ENCODE measurements at places on chromosomes 13 and 19.
A peak's percentile ranks its signal among the peaks of the same experiment; 100 is the strongest.

GRCh38 chr13:104875038-104875754, 1660.3 kb downstream of the EFNB2 start:
- no peak for DNase-seq

- DNase-seq: no peak
These were observed 12.2 kb upstream of the FUT5 start for GRCh38 chr19:5882421-5882968.

GRCh38 chr19:4425537-4425936, 23.1 kb downstream of the CHAF1A start:
- DNase-seq: no peak

DNA sequence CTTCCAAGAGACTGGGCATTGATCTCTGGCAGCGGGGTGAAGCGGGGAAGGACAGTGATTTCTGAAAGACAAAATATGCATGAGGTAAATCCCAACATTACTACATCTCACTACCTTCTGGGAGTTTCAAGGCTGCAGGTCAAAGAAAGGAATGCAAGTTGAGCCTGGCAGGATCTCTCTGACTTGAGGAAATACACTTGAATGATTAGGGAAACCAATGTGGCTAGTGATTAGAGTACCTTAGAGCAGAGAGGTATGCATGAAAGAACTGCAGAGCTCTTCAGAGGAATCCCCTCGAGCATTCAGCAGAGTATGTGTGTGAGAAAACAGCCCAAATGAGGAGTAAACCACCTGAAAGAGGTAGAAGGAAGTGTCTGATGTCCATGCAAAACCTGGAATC, 2874.1 kb upstream of the PCDH20 start:
- no peak for DNase-seq

GRCh38 chr19:615619-616018, 17.7 kb downstream of the POLRMT start:
- DNase-seq: no peak

GRCh38 chr13:112562254-112562653, 25.7 kb downstream of the TUBGCP3 start:
- no peak for DNase-seq

- no peak for DNase-seq
These were observed 2.6 kb downstream of the UBXN6 start for GRCh38 chr19:4454747-4455718.

DNA sequence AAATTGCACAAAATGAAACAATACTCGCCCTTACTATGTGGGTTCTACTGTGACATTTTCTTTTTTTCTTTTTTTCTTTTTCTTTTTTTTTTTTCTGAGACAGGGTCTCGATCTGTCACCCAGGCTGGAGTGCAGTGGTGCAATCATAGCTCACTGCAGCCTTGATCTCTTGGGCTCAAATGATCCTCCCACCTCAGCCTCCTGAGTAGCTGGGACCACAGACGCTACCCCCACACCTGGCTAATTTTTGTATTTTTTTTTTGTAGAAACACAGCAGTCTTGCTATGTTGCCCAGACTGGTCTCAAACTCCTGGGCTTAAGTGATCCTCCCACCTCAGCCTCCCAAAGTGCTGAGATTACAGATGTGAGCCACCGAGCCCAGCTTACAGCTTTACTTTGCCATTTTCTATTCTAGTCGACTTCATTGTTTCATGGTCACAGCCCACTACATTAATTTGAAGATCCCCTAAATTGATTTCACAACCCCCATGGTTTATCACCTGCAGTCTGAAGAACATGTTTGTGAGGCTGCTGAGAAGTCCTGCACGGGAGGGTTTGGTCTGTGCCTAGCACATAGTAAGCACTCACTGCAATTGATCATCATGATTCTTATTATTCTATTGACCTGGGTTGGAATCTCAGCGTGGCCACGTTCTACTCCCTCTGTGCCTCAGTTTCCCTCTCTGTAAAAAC, 3.8 kb downstream of the BCL3 start:
- DNase-seq: no peak

DNA sequence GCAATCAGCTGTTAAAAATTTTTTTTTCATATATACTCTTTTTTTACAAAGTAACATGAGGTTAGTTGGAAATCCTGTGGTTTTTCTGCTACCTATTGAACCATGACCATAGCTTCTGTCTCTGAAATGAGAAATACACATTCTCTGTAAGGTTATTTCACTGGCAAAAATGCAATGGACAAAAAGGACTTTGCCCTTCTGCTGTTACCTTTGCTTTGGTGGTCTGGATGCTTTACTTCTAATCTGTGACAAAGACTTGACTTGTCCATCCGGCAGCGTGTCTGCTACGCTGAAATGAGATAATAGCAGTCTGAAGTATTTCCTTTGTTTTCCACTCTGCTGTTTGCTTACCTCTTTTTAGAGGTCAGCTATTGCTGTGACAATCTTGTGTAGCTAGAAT, 412.8 kb downstream of the SLITRK6 start:
- DNase-seq: no peak

- no peak for DNase-seq
These were observed 47.6 kb downstream of the SACS start for GRCh38 chr13:23385931-23386330.

- no peak for DNase-seq
These were observed 60.4 kb downstream of the KCNRG start for GRCh38 chr13:50075619-50076097.

GRCh38 chr13:109275852-109276251, 510.5 kb downstream of the IRS2 start:
- DNase-seq: no peak

DNA sequence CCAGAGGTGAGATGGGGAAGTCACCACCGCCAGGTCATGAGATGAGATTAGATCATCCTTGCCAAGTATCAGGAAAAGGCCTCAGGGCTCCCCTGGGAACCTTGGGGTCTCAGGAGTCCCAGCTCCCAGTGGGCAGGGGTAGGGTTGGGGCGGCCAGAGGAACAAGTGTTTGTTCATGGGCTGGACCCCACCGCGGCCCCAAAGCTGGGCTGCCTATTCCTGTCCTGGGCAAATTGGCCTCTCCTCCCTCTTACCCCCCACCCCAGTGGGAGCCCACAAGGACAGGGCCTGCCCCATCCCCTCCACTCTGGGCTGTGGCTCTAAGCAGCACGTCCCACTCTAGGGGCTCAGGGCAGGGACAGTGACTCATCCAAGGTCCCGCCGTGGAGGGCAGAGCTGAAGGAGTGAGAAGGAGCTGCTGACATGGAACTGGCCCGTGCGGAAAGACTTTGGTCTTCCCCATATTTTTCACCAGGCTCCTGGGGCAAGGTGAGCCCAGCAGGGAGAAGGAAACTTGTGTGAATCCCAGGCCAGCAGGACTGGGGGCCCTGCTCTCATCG, 4.0 kb upstream of the HCN2 start:
- no peak for DNase-seq

DNA sequence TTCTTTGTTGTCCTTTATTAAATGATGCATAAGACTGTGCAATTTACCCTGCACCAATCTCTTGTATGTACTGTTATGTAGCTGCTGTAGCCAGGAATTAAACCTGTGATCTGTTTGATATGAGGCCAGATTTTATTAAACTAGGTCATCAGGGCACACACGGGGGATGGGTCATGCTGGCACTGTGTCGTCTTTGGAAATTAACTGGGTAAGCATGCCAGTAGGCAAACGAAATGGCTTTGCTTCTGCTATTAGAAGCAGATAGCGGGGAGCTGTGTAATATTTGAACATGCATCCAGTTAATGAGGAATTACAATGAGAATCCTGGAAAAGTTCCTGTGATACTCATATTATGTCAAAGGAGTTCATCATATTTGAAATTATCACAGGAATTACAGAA, 23.5 kb downstream of the MTUS2 start:
- DNase-seq: no peak

DNA sequence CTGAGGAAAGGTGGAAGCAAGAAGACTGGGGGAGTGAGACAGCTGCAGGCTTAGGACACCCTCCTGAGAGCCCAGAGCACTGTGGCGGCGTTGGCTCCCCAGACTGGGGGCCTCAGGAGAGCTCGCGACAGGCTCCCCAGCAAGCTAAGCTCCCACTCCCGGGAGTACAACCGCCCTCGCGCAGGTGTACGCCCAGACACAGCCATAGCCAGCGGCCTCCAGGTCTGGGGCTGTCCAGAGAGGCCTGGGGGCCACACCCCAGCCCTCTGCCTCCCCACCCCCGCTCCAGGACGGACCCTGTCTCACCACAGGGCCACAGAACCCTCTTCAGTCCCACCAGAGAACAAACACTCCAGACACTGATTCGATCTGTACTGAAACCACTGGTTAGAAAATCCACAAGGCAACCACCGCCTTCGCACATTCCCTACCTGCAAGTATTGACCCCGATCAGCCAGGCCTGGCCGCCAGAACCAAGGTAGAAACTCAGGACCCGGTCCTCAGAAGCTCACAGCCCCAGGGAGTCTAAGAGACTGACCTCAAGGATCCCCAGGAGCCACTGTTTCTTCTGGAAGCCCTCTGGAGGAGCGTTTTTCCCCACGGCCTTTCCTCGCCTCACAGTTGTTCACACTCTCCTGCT, 16.3 kb downstream of the ZIC5 start:
- DNase-seq: no peak

GRCh38 chr13:51769455-51770127, 34.4 kb downstream of the DHRS12 start:
- DNase-seq: no peak

- no peak for DNase-seq
These were observed 22.0 kb downstream of the DPY19L3 start for GRCh38 chr19:32427536-32427935.

DNA sequence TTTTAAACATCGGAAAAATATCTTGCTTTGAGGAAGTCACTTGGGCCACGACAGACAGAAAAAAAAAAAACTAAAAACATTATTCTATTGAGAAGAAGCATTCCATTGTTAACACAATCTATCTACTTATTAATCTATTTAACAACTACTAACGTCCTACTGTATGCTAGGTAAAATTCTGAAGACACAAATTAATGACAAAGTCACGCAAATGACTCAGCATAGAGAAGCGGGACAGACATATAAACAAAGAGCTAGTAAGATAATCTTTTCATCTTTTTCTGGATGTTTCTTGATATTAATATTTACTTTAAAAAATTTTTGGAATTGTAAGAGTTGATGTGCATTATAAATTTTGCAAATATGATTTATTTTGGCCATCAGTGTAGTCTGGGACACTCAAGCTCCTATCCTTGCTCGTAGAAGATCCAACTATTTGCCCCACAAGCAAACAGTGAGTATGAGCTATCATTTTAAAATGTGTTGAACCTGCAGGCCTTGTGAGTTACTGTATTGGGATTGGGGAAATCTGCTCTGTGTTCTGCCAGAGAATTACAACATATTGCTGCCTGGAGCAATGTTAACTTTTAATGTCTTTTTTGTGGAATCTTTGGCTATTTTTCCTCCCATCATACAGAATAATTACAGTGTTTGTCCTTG, 109.1 kb downstream of the PCDH9 start:
- DNase-seq: no peak

DNA sequence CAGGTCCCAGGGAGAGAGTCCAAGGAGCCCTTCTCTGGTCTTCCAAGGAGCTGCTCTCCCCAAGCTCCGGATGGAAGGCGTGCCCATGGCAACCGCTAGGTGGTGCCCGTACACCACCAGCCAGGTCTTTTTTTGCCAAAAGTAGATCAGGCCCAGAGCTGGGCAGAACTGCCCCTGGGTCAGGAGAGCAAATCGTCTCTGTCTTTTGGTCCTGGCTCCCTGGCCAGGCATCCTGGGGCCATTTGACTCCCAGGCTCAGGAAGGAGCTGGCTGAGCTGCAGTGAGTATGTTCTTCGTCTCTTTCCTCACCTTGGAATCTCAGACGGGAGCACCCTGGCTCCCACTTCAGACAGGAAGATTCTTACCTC, 24.6 kb upstream of the BCL3 start:
- peak; percentile 62 for DNase-seq

DNA sequence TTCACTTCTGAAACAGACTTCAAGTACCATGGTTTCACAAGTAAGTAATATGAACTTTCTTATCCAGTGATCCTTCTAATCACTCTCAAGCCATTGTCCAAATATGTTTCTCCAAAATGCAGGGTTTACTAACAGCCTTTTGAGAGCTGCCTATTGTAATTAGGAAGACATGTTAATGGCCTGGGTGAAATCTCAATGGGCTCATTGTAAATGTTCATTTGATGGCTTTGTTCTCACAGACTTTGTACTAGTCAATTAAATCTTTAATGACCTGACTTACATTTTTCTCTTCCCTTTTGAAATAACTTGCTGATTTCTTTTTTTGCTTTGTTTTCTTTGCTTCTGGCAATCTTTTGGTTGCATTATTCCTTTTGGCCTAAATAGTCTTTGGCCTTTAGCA, 444.8 kb downstream of the LIG4 start:
- no peak for DNase-seq

- DNase-seq: no peak
These were observed 163.6 kb downstream of the DIAPH3 start for GRCh38 chr13:60000081-60000480.

GRCh38 chr13:36101157-36101556, 30.0 kb downstream of the DCLK1 start:
- DNase-seq: no peak

GRCh38 chr19:19096641-19097627, 33.1 kb downstream of the SLC25A42 start:
- DNase-seq: no peak

DNA sequence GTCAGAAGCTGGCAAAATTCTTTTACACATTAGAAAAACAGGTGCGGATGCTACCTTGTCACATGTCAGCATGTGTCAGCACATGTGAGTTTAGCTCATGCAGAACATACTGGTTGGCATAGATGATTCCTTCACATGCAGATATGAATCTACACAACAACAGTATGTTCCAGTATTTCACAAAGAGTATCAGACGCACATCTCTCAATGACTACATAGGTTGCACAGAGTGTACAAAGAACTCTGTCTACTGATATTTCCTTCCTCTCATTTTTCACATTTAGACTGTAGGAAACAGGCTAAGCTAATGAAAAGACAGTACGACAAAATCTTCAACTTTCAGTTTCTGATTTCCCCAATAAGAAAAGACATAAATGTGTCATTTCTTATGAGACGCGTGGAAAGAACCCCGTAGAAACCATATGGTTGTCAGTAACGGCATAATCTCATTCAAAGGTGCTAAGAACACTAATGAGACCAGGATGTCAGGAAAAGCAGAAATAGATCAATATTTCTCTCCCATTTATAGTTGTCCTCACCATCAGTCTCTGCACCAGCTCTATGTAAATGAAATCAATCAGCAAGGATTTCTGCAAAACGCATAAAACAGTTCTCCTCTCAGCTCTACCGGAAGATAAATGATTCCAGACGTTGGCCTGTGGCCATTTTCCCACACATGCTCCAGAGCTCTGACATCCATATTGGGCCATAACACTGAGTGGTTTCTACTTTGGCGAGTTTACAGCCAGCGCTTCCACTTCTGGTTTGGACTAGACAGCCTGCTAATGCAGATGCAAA, 81.2 kb downstream of the STARD13 start:
- DNase-seq: peak; percentile 61
